ENCODE measurements at places on chromosomes 7 and 10.

DNA sequence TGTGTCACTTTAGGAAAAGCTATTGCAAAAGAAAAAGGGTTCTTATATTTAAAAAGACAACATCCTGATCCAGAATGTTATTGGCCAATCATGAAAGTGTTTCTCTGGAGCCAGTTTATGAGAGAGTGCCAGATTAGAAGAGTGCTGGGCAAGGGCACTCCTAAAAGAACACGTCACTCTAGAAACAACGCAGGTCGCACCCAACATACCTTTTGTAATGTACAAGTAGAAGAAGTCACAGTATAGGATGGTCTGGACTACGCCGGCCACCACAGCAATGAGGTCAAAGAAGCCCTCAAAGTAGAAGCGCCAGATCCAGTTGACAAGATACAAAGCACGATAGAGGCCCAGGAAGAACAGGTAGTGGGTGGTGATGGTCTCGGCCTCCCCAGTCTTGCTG, 18.1 kb upstream of the DAGLB start:
- no peak for DNase-seq

DNA sequence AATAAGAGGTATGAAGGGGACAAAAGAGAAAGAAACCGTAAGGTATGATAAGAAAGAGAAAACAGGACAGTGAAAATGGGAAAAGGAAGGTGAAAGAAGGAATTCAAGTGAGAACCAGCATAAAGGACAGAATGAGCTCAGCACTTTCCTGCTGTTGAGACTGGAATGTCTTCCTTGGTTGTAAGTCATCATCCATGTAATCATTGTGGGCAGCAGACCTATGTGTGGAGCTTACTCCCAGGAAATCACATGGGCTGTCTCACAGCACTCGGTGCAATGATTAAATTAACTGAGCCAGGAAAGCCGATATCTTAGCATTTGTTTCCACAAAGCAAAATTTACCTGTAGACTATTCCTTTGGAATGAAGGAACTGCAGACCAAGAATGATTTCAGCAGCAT, 118.1 kb downstream of the PRKCQ start:
- no peak for DNase-seq

DNA sequence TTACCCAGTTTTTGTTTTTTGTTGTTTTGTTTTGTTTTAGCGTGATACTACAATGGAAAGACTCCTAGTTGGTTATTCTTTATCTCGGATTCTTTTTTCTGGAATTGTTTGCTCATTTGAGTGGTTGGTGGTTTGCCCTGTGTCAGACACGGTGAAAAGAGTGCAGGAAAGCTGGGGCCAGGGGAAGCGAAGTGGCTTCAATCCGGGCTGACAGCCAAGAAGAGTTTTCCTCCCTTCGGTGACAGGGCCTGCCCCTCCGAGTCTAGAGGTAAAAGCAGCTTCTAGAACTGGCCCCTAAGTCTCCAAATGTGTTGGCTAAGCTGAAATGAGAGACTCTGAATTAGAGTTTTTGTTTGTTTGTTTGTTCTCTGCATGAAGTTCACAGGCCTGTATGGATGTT, 5.7 kb upstream of the AP5Z1 start:
- DNase-seq: no peak

- DNase-seq: no peak
Measured at GRCh38 chr10:119466655-119467054, 75.9 kb downstream of the RGS10 start.

GRCh38 chr7:108239501-108240225, 109.5 kb upstream of the LAMB4 start:
- no peak for DNase-seq

- DNase-seq: no peak
Measured at GRCh38 chr7:44438816-44439215, 51.6 kb downstream of the NUDCD3 start.

DNA sequence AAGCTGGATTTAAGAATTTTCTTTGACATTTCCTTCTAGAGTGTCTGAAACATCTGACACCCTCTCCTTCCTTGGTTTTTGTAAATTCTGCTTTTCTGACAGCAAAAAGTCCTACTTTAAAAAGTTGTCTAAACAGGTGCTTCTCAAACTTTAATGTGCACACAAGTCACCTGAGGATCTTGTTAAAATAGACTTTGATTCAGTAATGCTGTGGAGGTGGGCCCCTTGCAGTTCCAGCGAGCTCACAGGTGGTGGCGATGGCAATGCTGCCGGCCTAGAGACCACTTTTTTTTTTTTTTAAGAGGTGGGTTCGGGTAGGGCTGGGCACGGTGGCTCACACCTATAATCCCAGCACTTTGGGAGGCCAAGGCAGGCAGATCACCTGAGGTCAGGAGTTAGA, 77.1 kb downstream of the ABCC2 start:
- no peak for DNase-seq

DNA sequence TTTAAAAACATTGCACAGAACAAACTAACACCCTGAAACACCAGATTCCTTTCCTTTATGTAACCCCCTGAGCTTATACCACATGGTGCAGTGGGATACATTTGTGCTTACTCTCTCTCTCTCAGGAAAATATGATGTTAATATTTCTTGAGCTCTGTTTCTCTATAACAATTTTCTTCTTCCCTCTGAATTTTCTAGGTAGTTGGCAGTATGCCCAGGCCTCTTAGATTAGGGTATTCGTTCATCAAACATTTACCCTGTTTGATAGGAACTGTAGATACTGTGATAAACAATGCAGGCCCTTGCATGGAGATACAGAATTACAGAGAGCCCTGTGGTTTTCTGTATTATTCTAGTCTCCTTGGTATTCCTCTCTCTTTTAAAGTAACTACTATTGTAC, 567.8 kb downstream of the IPMK start:
- DNase-seq: no peak

- no peak for DNase-seq
Measured at GRCh38 chr7:55348502-55348901, 16.6 kb upstream of the LANCL2 start.

DNA sequence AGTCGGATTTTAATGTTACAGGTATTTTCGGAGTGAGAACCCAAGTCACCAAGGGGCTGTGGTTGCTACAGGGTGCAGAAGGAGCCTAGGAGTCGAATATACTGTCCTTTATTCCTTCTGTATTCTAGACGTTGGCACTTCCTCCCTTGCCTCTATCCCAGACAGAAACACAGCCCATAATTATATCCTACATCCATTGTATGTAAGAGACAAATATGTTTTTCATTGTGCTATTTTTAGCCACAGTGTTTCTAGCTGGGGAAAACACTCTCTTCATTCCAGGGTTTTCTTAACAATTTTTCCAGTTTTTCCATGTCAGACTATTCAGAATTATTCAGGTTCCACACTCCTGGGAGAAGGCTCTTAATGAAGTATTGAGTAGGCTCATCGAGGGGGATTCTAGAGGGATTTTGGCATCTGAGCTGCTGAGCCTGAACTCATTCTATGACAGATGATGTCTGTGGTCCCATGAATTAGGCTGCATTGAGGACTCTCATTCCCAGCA, 32.6 kb downstream of the KIAA1217 start:
- DNase-seq: no peak

DNA sequence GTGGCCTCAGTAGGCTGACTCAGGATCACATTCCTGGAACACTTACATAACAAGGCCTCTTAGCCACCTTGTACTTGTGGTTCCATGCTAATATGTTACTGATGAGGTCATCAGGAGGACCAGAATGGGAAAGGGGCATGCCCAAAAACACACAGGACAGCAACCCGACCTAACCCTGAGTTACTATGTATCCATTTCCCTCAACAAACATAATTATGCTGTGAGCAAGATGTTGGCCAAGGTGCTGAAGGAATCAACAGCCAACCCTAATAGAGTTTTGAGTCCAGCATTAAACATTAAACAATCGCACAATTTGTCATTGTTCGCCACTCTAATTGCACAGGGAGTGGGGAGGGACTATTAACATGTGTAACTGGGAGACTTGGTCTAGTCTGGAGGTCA, 129.4 kb downstream of the PLPP4 start:
- DNase-seq: no peak

GRCh38 chr7:4013793-4014192, 668.3 kb upstream of the FOXK1 start:
- DNase-seq: no peak

- no peak for DNase-seq
Measured at GRCh38 chr7:107563081-107563774, 492 bp downstream of the COG5 start.

- DNase-seq: peak; percentile 64
Measured at GRCh38 chr10:101141616-101142532, 10.8 kb downstream of the TLX1 start.

- no peak for DNase-seq
Measured at GRCh38 chr7:51295440-51296245, 21.0 kb downstream of the COBL start.

GRCh38 chr10:98417481-98417959, 2.5 kb upstream of the PYROXD2 start:
- no peak for DNase-seq

DNA sequence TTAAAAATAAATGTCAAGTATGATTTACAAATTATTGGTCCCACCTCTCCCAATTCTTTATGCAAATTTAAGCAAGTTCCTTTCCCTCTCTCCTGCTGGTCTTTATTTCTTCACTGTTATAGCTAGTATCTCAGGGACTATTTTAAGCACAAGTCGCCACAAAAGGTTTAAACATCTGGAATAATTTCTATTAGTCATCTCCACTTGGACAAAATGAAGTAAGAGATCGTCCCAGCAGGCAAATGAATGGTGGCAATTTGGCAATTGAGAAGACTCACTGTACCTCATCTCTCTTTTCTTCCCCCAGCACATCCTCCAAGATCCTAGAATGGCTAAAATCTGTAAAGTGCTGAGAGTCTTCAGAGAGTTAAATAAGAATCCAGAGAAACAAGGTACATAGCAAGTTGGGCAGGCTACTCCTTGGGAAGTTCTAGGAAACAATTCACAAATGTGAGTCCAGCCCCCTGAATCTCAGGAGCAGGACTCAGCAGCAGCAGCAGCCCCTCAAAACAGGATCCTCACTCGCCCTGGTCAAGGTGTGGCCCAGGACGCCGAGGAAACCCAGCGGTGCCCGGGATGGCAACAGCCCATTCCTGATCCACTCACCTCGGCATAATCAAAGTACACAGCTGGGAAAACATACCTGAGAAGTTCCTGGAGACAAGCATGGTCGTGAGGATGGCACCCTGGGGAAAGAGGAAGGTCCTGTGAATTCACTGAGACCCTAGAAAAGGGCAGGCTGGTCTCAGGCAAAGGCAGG, 30.3 kb upstream of the NDST2 start:
- no peak for DNase-seq

DNA sequence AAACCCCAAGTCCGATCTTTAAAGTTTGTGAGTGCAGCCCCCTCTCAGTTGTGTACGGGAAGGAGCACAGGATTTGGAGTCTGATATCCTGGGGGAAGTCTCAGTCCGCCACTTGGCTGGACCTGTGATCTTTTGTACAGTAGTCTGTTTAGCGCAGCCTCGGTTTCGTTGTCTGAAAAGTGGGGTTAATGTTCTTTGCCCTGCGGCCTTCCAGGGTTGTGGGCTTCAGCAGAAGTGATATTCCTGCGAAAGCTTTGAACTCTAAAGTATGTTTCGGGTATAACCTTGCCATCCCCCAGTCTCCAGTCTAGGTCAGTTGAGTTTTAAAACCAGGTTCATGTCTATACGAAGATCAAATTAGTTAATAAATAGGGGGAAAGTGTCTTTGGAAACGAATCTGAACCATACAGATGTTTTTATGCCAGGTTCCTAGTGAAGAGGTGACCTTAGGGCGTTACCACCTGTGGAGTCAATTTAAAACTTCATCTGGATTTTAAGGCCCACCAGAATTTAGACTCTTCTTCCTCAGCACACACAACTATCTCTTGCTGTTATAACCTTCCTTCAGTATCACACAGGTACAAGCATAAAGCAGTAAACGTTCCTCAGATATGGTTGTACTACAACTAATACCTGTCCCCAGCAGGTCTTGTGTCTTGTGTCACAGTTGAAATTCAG, 904 bp downstream of the R3HCC1L start:
- no peak for DNase-seq

DNA sequence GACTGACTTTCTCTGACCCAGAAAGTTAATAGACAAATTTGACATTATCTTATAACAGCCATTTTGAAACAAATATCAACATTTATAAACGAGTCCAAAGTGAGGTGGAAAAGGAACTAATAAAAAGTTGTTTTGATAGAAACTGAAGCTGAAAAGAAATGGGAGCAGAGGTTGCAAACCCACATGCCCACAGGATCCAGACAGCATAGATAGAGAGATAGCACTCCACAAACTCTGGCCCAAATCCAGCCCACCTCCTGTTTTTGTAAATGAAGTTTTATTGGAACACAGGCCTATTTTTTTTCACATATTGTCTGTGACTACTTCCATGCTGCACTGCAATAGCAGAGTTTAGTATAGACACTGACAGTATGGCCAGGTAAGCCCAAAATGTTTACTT, 171.9 kb downstream of the PRKG1 start:
- no peak for DNase-seq

- no peak for DNase-seq
Measured at GRCh38 chr7:91314591-91315323, 50.5 kb downstream of the FZD1 start.

- DNase-seq: no peak
Measured at GRCh38 chr10:69459101-69459790, 8.0 kb downstream of the TSPAN15 start.

DNA sequence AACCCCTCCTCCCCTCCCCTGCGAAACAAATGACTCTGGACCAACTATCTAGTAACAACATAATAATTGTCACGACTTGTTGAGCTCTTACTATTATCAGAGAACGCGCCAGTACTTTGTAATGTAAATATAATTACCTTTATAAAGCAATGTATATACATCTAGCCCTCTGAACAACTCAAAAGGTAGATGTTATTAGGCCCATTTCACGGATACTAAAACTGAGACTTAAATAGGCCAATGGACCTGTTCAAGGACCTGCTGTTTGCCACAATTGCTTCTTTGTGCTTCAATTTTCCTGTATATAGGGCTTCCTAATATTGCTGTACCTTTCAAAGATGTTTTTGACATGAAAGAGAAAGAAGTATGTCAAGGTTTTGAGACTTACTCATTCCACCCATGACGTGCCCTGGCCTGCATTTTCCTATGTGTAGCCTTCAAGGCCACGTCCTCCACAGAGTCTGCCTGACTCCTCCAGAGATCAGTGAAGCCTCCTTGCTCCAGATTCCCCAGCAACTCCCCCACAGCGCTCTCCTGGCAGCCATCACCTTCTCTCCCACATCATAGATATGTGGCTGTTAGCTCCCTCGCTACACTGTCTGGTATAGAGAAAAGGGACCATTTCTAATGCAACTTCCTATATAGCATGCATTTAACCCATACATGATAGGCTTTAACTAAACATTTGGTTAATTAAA, 156.6 kb downstream of the SKIDA1 start:
- DNase-seq: no peak

GRCh38 chr7:103656221-103656620, 210.2 kb upstream of the SLC26A5 start:
- DNase-seq: no peak

Data from stimulated activated CD4-positive, alpha-beta T cell treated with anti-CD3 and anti-CD28 coated beads, Interleukin-15, amount 100 ng/mL, for 1 hour (primary cell).